ENCODE measurements at places on chromosomes 12 and 14. TPM values are rescaled to one million over a fixed set of nuclear protein-coding genes. Genes with fewer than 3 reads are reported as not detected.

DNA sequence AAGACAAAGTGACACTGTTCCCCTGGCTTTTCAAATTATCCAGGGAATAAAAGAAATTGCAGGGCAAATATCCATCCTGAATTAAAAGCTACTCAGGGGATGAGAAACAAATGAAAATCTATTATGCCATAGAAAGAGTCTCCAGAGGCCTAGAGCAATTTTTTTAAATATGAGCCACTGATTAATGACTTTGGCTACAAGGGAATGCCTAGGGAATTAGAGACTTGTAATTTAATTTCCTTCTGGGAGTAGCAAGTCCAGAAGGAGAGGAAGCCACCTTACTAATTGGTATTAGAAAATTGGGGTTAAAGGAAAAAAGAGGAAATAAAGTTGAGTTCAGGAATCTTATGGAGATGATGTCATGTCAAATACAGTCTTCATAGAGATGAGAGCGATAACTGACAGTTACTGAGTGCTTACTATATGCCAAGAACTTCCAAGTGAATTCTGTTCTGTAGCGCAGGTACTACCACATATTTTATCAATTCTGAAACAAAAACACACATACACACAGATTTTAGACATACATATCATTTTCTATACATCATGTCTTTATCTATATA is 304.4 kb downstream of the DUSP6 start:
- no peak for DNase-seq

DNA sequence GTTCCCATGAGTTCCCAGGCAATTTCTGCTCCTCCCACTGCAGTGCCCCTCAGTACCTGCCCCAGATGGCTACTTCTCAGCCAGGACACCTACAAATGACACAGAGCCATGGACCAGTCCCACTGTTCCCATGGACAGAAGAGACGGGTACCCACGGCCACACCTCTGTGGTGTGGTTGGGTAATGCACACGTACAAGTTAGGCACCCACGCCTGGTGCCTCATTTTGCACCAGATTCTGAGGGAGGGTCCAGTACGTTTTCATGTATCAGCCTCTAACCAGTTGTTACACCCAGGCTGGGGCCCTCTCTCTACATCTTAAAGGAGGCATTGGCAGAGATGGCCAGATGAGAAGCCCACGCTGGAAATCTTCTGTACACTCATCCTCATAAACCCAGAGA is 114.0 kb downstream of the DICER1 start:
- DNase-seq: no peak

GRCh38 chr12:76757694-76758093 is 6.2 kb upstream of the ZDHHC17 start:
- no peak for DNase-seq

GRCh38 chr12:110590806-110591326 is 7.7 kb upstream of the PPTC7 start:
- no peak for DNase-seq

DNA sequence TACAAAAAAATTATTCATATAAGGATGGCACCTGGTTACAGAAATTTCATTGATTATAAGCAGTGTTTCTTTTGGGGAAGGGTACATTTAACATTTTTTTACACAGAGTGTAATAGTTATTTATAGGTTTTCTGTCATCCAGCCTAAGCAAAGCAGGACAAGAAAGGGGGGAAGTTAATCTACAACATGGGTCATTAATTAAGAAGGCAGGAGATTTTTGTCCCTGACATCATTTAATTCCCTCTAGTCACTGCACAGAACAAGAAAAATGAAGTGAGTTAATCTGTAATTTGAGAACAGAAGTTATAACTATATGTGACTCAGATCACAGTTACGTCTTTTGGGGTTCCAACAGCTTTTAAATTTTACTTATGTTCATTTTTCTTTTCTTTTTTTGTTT is 173.4 kb downstream of the PTPRO start:
- DNase-seq: no peak

GRCh38 chr12:57233357-57234232 is 4.1 kb downstream of the SHMT2 start:
- no peak for DNase-seq

- DNase-seq: no peak
These were observed 71.6 kb downstream of the ITPK1 start for GRCh38 chr14:93044121-93044520.

DNA sequence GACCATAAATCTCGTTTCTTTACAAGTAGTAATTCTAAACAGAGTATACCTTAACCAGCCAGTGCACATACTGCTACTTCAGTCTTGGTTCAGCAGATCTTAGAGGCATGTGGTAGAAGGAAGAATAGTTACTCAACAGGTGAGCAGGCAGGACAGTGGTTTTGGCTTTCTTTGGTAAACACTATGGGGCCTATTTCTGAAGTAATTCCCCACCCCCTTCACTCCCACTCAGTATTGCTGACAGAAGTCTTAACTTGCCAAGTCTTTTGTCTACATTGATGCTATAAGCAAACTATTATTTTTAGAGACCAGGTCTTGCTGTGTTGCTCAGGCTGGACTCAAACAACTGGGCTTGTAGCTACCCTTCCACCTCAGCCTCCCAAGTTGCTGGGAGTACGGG is 68.5 kb downstream of the FBXO34 start:
- no peak for DNase-seq

GRCh38 chr14:92938890-92939671 is 16.1 kb downstream of the CHGA start:
- no peak for DNase-seq

DNA sequence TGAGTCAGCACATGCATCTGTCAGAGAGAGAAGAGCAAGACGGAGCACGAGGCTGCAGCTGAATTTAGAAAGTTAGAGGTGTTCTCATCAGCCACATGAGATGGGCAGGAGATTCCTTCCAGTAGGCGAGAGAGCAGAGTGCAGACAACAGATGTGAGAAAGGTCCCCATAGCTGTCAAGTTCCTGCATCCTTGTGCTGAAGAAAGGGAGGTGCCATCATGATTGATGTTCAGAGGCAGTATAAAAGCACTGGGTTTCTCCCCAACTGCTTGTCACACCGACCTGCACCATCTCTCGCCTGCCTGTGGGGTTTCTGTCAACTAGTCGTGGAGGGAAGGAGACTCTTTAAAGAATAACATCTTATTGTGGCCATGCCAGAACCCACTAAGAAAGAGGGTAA is at the start of gene MYBPC1:
Gene MYBPC1 (plus strand): TSS at position 272 of the 400 bp plus-strand sequence. CDS start 100 bp downstream, at position 372.
- peak; percentile 24 for DNase-seq

DNA sequence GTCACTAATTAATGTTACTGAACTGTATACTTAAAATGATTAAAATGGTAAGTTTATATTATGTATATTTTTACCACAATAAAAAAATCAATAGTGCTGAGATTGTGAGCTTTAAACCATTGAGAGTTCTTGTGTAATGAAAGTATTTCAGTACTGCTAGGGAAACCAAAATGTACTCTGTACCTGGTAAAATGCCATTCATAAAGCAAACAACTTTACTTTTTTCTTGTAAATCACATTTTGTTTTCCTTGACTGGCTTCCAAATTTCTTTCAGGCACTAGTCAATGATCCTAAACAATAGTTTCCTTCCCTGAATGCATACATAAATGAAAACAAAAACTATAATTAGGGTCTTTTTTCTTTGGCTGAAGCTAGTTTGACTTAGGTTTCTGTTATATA is 29.4 kb upstream of the SNRPF start:
- DNase-seq: no peak

DNA sequence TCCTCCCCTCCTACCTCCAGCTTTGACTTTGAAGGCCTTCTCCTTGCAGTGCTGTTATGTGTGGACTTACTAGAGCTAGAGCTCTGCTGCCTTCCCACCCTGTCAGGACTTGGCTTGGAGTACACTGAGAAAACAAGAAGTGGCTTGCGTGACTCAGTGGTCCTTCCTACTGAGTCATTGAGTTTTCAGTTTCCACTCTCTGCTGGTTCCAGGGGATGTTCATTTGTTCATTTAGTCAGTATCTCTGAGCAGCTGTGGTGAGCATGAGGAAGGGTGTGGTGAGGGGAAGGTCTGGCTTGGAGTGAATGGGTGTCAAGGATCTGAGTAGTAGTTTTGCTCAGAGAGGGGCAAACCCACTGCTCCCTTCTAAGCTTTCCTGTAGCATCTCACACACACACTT is 17.2 kb upstream of the ELK3 start:
- no peak for DNase-seq

DNA sequence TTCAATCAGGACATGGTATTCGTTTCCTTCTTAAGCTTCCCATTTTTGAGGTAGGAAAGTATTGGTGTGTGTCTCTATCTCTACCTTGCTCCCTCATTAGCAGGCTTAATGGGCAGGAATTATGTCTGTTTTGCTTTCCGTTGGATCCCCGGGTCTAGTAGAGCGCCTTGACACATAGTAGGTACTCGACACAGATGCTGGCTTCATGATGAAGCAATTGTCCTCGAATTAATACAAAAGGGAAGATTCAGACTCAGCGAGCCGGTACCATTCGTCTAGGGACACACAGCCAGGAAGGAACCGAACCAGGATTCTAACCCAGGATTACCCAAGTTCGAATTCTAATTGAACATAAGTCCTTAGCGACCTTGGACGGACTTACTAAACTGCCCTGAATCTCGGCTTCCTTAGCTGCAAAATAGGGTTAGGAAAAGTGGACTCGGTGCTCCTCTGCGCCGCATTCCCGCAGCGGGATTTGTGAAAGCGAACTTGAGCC is 496 bp upstream of the ISCU start:
- peak; percentile 53 for DNase-seq

GRCh38 chr14:71361336-71361735 is 454.1 kb downstream of the PCNX1 start:
- no peak for DNase-seq

- DNase-seq: no peak
These were observed 12.4 kb downstream of the LUM start for GRCh38 chr12:91098941-91099340.

- DNase-seq: no peak
These were observed 62.2 kb downstream of the EMP1 start for GRCh38 chr12:13258717-13259119.

Gene TAS2R7
- total RNA-seq: not detected

Gene CEBPE
- total RNA-seq: not detected

Gene DEGS2
- total RNA-seq: not detected

Gene KRT74
- total RNA-seq: not detected

Gene CLEC4C
- total RNA-seq: not detected

Gene TMPRSS12
- total RNA-seq: not detected

Gene GALNT6
- not detected for total RNA-seq

Gene RERGL
- not detected for total RNA-seq

Gene IFT81
- total RNA-seq: 52.7 TPM

Gene OVCH1
- total RNA-seq: 0.06 TPM

Gene APEX1
- total RNA-seq: 76.6 TPM

Gene RPAP3
- 61.9 TPM for total RNA-seq

Gene FOXA1
- 0.99 TPM for total RNA-seq

Gene SRGAP1
- total RNA-seq: 3.0 TPM
